NCI-H524 (cell line): ENCODE measurements at places on chromosomes 3 and 15.

- DNase-seq, result no peak
Observed at GRCh38 chr3:99351122-99351521, 287.3 kb upstream of the COL8A1 start.

- no peak for DNase-seq
Observed at GRCh38 chr3:181719991-181720680, 8.4 kb downstream of the SOX2 start.

DNA sequence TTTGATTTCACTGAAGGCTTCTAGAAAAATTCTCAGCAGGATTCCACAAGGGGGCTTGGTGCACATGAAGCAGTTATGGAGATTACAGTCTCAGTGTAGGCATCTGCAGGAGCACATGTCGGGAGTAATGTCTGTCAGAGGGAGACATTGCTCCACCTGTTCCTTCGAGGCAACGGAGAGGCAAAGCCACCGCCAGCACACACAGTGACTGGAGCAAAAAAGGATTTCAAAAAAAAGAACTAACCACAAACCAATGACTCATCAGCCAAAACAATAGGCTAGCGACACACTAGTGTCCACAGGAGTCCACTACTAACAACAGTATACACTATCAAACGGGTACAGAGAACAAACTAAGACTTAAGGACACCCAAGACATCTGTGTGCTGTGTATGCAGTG, 68.9 kb downstream of the NPTN start:
- peak; percentile 21 for DNase-seq

GRCh38 chr15:45499426-45499825, 23.1 kb downstream of the SLC30A4 start:
- no peak for DNase-seq

DNA sequence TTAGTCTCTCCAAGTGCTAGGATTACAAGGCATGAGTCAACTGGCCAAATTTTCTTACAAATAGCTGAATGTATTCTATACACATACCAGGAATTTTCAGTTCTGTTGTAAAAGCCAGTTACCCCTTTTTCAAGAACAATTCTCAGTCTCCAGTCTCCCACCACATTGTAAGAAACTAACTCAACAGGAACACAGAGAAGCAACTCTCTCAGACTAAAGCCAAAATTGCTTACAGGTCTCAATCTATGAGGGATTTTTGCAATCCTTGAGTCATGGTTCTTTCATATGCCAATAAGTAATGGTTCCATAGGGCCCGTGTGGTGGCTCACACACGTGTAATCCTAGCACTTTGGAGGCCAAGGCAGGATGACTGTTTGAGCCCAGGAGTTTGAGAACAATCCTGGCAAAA, 8.5 kb downstream of the IP6K2 start:
- DNase-seq, result no peak

GRCh38 chr3:134752761-134753461, 42.1 kb upstream of the EPHB1 start:
- DNase-seq, result no peak

DNA sequence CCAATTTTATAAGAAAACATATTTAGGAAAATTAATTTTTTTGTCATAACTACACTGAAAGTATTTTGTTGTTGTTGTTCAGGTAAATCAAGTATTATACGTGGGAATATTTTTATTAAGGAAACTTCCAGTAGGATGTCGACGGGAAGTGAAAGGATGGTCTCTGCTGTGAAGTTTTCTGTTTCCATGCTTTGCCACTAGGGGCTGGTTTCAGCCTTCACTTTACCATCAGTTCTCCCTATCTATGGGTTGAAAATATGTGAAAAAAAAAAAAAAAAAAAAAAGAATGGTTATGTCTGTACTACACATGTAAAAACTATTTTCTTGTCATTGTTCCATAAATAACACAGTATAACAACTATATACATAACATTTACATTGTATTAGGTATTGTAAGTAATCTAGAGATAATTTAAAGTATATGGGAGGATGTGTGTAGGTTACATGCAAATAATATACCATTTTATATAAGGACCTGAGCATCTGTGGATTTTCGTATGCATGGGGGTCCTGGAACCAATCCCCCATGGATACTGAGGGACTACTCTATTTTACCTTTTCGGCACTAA, 136.7 kb downstream of the SMAD6 start:
- no peak for DNase-seq

DNA sequence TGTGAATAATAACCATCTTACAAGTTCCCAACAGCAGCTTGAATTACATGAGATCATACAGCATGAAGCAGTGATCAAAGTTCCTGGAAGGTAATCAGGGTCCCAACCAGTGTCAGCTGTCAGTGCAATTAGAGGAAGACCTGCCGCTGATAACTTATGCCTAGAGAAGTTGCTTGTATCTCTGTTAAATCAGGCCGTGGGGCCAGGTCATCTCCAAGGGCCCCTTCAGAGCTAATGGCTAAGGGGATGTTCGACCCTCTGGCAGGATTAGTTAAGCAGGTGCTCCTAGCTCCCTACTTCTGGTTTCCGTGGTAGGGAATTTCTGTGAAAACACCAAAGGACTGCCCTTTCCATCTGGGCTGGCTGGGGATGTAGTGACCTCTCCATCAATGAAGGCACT, 251.0 kb downstream of the FAM43A start:
- DNase-seq, result no peak

- DNase-seq, result no peak
Observed at GRCh38 chr3:63662011-63662410, 9.5 kb downstream of the SNTN start.

DNA sequence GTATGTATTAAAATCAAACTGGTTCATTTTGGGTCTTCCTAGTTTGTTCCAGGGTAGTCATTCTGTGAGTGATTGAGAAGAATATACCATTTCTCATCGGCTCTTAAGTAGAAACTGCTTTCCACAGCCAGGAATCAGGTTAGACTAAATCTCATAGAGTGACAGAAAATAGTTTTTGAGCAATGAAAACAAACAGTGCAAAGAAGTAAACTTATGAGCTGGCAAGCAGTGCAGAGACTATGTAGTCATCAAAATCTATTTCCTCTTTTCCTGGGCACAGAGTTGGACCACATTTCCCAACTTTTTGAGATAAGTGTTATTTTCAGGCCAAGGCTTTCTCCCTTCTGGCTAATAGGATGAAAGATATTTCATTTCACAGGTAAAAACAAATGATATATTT, 66.5 kb downstream of the UBE3A start:
- DNase-seq, result no peak

GRCh38 chr15:34700891-34701427, 53.8 kb downstream of the GJD2 start:
- DNase-seq, result no peak

DNA sequence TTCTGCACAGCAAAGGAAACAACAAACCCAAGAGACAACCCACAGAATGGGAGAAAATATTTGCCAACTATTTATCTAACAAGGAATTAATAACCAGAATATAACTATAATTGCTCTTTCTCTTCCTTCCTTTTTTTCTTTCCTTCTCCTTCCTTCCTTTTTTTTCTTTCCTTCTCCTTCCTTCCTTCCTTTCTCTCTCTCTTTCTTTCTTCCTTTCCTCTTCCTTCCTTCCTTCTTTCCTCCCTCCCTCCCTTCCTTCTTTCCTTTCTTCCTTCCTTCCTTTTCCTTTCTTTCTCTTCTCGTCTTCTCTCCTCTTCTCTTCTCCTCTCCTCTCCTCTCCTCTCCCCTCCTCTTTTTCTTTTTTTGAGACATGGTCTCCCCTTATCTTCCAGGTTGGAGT, 345.4 kb upstream of the ARRDC4 start:
- DNase-seq, result no peak

DNA sequence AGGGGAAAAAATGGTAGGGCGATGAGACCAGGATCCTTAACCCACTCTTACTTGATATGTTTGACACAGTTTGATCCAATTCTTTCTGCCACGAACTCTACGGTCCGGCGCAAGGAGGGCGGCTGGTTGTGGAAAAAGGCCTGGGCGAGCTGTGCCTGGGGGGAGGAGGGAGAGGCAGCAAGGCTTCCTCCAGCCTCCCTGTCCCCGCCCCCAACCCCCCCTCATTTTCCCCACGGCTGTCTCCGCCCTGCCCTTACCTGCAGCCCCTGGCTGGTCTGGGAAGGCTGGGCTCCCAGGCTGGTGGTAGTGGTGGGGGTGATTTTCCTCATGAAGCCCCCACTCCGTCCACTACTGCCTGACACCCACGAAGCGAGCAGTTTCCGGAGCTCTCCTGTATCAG, 8.0 kb downstream of the CDAN1 start:
- no peak for DNase-seq

- DNase-seq, result no peak
Observed at GRCh38 chr3:130316169-130316568, 29.3 kb upstream of the COL6A5 start.

GRCh38 chr3:8760091-8760490, 9.3 kb downstream of the OXTR start:
- DNase-seq, result no peak

- DNase-seq, result peak; percentile 5
Observed at GRCh38 chr15:38414357-38414756, 39.6 kb upstream of the FAM98B start.

DNA sequence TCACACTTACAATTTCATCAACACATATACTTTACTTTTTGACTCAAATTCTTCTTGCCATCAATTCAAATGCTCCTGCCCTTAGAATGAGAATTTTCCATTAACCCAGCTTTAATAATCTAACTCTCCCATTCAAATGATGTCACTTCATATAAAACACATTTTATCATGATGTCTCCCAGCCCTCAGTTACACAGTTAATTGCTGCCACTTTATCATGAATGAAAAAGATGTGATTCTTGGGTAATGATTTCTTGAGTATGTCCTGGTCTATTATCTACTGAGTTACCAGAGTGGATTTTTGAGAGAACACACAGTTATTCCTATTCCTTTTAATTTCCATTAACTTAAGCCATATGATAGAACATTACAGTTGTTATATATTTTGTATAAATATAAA, 7.6 kb downstream of the AGTR1 start:
- no peak for DNase-seq

DNA sequence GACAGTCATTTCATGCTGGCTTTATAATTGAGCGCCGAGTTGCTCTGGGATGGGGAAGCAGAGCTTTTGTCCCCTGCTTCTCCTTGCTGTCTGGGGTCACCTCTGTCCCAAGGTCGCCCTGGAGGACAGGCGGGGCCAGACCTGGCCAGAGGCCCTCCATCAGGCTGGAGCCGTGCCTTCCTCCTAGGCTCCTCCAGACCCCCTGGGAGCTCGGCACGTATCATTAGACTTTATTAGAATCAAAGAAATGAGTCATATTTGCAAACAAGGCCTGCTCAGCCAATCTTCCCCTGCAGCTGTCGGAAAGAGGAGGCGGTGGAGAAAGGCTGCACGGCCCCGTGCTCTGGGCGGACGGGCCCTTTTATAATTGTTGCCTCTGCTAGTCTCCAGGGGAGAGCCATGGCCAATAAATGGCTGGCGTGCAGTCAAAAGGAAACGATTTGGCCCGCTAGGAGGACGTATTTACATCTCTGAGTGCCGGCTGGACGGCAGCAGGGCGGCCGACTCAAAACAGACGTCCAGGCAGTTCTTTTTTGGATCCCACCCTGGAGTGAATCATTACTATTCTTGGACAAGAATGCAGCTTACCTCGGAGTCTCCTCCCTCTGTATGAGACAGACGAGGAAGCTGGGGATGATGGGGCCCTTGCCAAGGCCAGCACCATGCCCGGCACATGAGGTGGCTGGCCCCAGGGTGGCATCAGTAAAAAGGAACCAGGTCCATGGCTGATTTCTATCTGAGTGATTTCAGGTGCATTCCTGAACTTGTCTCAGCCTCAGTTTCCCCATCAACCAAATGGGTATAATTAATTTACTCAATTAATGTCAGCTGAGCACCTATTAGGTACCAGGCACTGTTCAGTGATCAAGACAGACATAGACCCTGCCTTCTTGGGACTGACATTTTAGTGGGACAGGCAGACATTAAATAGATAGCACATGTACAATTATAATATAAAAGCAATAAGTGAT, 50.6 kb downstream of the SLC6A6 start:
- no peak for DNase-seq

GRCh38 chr15:47443839-47444238, 273.5 kb upstream of the SEMA6D start:
- DNase-seq, result no peak

GRCh38 chr3:5095886-5096285, 26.2 kb upstream of the ARL8B start:
- no peak for DNase-seq

DNA sequence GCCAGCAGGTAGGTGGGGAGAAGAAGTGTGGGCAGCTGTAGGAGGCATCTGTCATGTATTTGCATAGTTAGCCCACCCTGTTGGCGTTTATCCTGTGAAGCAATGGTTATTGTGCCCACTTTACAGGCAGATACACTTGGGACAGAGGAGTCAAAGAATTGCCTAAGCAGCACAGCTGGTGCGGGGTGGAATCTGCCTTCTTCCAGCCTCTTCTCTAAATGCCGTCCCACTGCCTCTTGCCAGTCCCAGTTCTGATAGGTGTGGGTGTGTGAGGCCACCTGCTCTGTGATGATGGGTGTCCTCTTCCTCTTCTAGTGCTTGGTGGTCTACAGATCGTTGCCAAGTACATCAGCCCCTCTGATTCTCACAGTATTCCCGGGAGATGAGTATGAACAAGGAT, 80.9 kb downstream of the ABHD5 start:
- no peak for DNase-seq

- DNase-seq, result no peak
Observed at GRCh38 chr3:172040981-172041963, 1.9 kb downstream of the FNDC3B start.

- DNase-seq, result no peak
Observed at GRCh38 chr3:108603691-108604090, 14.2 kb downstream of the DZIP3 start.

DNA sequence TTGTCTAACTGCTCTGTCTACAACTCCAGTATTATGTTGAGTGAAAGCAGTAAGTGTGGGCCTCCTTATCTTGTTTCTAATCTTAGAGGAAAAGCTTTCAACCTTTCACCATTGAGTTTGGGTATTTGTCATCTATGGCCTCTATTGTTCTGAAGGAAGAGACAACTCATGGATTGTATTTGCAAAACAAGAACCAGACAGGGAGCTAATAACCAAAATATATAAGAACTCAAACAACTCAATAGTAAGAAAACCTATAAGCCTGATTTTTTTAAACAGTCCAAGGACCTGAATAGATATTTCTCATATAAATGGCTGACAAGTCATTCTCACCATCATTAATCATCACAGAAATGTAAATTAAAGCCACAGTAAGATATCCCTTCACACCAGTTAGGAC, 113.0 kb downstream of the TAFA4 start:
- DNase-seq, result no peak

- DNase-seq, result no peak
Observed at GRCh38 chr15:70039917-70040316, 57.8 kb downstream of the TLE3 start.

GRCh38 chr3:159732172-159733111, 256.2 kb upstream of the IL12A start:
- DNase-seq, result no peak

GRCh38 chr3:48428572-48429316, 1.1 kb downstream of the PLXNB1 start:
- DNase-seq, result no peak

GRCh38 chr3:140470211-140470610, 207.7 kb upstream of the TRIM42 start:
- DNase-seq, result no peak

DNA sequence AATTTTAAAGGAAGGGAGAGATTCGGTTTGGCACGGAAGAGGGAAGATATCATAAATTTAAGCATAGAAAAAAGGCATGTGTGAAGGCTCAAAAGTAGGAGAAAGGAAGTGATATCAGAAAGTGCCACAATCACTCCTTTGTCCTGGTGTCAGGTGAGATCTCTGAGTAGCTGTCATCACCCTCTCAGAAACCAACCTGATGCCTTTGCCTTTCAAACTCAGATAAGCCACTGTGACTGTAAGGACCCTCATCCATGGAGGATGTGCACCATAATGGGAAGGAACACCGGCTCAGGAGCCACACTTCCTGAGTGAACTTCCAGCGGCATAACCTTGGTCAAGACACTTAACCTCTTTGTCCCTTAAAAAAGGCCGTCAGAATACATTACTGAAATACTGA, 318.7 kb upstream of the SEMA6D start:
- no peak for DNase-seq
